ENCODE measurements at places on chromosomes 1 and 21. TPM values are rescaled to one million over a fixed set of nuclear protein-coding genes. Genes with fewer than 3 reads are reported as not detected.

The AKNAD1 gene
- total RNA-seq = not detected

The CNKSR1 gene
- total RNA-seq = not detected

The GUCA2B gene
- total RNA-seq = not detected

The TSACC gene
- not detected for total RNA-seq

The SERINC2 gene
- 1.3 TPM for total RNA-seq
